ENCODE measurements at places on chromosomes 1 and 21. TPM values are rescaled to one million over a fixed set of nuclear protein-coding genes. Genes with fewer than 3 reads are reported as not detected.
A peak's percentile ranks its signal among the peaks of the same experiment; 100 is the strongest.

TRIM67 gene
- not detected for total RNA-seq

DENND2C gene
- 5.3 TPM for total RNA-seq

DNA sequence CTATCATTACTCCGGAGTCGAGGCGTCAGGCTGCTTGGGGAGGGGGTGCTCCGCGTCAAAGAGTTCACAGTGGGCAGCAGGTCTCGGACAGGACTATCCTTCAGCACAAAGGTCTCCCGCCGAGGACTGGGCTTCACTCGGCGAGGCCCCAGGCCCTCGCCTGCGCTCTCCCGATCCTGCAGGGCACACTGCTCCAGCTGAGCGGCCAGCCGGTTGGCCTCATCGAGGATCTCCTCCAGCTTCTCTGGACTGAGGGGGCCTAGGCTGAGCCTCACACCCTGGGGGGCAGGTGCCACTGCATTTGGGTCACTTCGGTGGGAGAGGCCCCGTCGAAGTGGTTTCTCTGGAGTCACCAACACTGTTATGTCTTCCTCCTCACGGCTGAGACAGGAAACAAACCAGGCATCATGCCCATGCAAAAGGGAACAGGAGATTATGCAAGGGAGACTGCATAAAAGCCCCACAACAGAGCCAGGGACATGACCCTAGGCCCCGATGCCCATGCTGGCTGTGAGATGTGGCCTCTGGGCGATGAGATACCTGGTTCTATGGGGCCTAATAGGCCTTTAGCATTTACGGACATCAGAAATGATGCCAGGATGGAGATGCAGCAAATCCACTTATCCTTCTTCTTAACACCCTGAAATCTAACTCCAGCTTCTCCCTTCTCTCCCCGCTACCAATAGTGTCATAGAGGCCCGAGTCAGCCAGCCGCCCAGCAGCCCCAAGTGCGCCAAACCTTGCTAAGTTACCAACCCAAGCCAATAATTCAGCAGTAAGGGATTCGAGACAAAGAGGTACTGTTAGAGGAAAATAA is 1.1 kb downstream of the PSRC1 start:
- ATAC-seq: no peak

DNA sequence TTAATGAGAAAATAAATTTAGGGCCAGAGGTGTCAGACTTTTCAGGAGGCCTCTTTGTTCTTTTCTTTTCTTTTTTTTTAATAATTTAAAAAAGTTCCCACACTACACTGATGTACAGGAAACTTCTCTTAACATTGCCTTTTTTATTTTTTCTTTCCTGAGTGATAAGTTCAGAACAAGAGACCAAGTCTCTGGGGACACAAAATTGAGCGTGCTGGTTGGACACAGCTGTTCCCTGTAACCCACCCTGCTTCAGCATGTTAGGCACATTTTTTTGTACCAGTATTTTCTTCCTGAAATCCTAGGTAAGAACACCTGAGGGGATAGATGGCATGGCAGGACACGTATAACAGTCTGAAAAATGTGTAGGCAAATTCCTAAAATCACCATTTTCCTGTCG is 50.1 kb downstream of the PBX1 start:
- no peak for ATAC-seq

PADI3 gene
- total RNA-seq: not detected

GRCh38 chr1:57252597-57253294 is 171.1 kb downstream of the DAB1 start:
- no peak for ATAC-seq

DNA sequence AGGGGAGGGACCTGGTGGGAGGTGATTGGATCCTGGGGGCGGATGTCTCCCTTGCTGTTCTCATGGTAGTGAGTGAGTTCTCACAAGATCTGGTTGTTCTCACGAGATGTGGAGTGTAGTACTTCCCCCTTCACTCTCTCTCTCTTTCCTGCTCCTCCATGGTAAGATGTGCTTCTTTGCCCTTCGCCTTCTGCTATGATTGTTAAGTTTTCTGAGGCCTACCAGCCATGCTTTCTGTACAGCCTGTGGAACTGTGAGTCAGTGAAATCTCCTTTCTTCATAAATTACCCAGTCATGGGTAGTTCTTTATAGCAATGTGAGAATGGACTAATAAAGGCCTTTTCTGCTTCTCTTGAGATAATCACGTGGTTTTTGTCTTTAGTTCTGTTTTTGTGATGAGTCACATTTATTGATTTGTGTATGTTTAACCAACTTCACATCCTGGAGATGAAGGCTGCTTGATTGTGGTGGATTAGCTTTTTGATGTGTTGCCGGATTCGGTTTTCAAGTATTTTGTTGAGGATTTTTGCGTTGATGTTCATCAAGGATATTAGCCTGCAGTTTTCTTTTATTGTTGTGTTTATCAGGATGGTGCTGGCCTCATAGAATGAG is 45.5 kb downstream of the RABGAP1L start:
- ATAC-seq: no peak

PLA2G2A gene
- total RNA-seq: 98.6 TPM

DNA sequence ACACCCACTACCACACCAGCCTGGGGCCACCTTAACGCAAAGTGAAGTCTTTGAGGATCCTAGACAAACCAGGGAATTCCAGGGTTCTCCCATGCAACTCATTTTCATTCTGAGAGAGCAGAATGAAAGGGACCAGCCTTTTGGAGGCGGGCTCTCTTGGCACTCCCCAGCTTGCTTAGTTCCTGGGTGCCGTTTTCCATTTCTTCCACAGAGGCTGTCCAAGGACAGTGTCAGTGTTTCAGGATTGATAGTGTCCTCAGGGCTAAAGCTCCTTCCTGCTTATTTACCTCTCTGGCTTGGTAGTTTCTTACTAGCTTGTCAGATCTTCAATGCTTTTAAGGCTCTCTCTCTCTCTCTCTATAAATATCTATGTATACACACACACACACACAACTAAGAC is 30.1 kb upstream of the GNG4 start:
- no peak for ATAC-seq

- ATAC-seq: no peak
Observed at GRCh38 chr1:226520640-226521355, 27.8 kb upstream of the STUM start.

GRCh38 chr21:39923476-39923875 is 56.2 kb downstream of the PCP4 start:
- ATAC-seq: no peak

DNA sequence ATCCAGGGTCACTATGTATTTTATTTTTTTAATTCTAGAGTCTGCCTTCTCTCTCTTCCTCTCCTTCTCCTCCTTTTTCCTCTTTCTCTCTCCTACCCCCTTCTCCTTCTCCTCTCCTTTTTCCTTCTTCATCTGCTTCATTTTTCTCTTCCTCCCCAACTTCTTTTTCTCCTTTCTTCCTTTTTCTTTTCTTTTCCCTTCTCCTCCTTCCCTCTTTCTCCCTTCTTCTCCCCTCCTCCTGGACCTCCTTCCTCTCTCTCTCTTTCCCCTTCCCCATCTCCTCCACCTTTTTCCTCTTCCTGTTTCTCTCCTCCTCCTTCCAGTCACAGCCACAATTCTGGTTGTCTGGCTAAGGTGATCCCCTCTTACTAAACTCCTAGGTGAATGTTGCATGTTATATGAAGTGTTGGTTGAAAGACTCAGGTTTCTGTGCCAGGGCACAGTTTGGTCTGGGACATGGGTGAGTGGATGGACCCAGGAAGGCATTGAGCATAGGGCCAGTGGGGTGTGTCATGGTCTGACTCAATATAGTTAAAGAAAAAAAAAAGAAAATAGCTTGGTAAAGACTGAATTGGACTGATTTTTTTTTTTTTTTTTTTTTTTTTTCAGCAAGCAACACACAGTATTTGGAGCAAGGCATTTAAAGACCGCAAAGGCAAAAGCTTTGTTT is 266.9 kb downstream of the TGFB2 start:
- no peak for ATAC-seq

LCK gene
- total RNA-seq: 0.85 TPM

CACNA1S gene
- total RNA-seq: not detected

FOXO6 gene
- total RNA-seq: 1.9 TPM

DNA sequence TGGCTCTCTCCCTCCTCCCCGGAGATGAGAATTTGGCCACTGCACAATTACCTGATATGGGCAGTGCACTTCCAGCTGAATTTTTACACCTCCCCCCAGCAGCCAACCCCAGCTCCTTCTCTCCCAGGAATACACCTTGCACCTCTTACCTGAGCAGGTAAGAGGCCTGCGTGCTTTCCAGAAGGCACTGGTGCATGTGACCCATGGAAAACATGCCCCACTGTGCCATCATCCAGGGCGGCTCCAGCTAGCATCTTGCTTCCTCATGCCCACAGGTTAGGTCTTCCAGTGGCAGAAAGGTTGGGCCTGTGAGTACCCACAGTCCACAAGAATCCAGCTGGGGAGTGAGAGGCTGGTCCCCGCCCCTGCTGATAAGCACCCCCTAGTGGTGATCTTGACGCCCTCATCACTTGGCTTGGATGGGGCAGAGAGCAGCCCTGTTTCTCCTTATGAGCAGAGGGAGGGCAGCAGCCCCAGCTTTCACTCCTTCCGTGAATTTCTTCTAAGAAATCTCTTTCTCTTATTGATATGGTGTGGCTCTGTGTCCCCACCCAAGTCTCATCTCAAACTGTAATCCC is 57.8 kb downstream of the EDARADD start:
- ATAC-seq: no peak

HMCN1 gene
- total RNA-seq: 95.9 TPM

GRCh38 chr1:46725736-46726108 is 6.8 kb upstream of the EFCAB14 start:
- no peak for ATAC-seq

HSPB7 gene
- total RNA-seq: 143 TPM

DNA sequence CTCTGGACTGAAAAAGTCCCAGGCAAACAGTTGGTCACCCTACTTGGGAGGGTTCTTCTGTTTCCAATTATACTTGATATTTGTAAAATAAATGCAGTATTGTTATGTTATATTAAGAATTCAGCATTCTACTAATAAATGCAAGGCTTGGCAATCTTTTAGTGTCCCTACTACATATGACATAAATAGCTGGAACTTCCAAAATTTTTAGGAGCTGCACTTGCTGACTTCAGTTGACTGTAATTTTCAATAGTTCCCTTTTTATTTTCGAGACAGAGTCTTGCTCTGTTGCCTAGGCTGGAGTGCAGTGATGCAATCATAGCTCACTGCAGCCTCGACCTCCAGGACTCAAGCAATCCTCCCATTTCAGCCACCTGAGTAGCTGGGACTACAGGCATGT is 20.0 kb downstream of the FOXD3 start:
- no peak for ATAC-seq

- no peak for ATAC-seq
Observed at GRCh38 chr1:40785446-40785845, 1.9 kb downstream of the KCNQ4 start.

CDCA8 gene
- total RNA-seq: 0.45 TPM

KCNK1 gene
- total RNA-seq: 2.2 TPM

GRCh38 chr1:84121360-84121759 is 22.7 kb upstream of the PRKACB start:
- ATAC-seq: no peak

DNA sequence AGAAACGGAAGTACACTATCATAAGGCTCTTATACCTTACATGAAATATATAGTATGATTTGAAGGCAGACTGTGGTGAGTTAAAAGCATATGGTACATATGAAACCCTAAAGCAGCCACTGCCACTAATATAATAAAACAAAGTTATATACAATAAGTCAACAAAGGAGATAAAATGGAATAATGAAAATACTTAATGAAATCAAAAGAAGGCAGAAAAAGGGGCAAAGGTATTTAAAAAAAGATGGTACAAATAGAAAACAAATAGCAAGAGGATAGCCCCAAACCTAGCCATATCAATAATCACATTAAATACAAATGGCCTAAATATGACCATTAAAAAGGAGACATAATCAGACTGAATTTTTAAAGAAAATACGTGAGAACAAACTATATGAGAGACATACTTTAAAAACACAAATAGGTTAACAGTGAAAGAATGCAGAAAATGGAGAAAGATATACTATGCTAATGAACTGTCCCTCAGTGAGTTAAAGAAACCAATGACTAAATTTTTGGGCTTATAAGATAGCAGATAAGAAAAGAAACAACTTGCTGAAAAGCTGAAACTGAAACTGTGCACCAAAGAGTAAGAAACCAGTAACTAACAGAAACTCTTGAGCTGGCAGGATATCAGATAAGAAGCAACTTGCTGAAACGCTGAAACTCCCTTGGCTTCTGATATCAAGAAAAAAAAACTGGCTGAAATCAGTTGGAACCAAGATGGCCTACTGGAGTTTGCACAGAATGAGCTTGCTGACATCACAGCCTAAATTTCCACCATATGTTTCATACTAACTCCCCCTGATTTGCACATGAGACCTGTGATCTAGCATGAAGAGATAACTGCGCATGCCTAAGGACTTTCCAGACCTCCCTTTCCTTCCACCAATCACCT is 44.3 kb upstream of the IL10 start:
- no peak for ATAC-seq

F13B gene
- not detected for total RNA-seq

DNA sequence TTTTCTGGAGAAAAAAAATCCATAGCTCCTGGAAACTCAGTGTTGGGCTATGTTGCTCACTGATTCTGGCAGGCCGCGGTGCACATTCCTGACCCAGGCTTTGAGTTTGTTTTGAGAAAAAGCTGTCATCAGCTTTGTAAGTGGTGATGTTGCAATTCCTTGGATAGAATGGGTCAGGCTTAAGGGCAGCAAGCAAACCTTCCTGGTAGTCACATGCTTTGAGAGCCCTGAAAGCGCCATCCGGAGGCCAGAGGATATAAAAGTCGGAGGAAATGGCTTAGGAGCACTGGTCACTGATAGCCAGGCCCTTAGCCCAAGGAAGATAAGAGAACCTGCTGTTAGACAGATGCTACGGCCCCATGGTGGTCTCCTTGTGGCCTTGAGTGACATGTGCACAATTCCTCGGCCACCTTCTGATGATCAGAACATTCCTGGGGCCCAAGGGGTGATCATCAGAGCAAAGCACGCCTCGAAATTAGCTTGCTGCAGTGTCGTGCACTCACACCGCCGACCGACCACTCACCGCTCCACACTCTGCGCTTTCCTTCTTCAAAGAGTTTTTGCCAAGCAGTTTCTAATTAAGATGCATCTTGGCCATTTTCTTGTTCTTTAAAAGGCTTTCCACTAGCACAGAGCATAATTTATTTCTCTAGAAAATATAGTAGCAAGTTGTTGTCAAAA is 78.6 kb downstream of the MAN1C1 start:
- ATAC-seq: peak; percentile 90

FCRL2 gene
- total RNA-seq: not detected

GRCh38 chr1:85363521-85363920 is 87.1 kb upstream of the BCL10 start:
- no peak for ATAC-seq
